ENCODE measurements at places on chromosomes 12 and 14. TPM values are rescaled to one million over a fixed set of nuclear protein-coding genes. Genes with fewer than 3 reads are reported as not detected.

Gene UNC119B
- 22.1 TPM for polyA plus RNA-seq

Gene RNF212B
- not detected for polyA plus RNA-seq

Gene STAT6
- polyA plus RNA-seq: 59.0 TPM

Gene CLEC9A
- not detected for polyA plus RNA-seq

Gene HVCN1
- polyA plus RNA-seq: 0.46 TPM

Gene NRDE2
- polyA plus RNA-seq: 11.6 TPM

Gene A2M
- not detected for polyA plus RNA-seq

Gene C12orf42
- not detected for polyA plus RNA-seq

Gene TAS2R13
- not detected for polyA plus RNA-seq

Gene ZNF268
- polyA plus RNA-seq: 12.5 TPM

Gene PTCSC3
- polyA plus RNA-seq: not detected

Gene POTEM
- polyA plus RNA-seq: not detected

Gene CAPZA3
- not detected for polyA plus RNA-seq

Gene APEX1
- polyA plus RNA-seq: 312 TPM

Gene ADAM21
- 0.04 TPM for polyA plus RNA-seq

Gene RHOJ
- polyA plus RNA-seq: not detected

Gene TAS2R20
- 0.21 TPM for polyA plus RNA-seq

Gene EPYC
- not detected for polyA plus RNA-seq

Gene LRRC43
- not detected for polyA plus RNA-seq

Gene WNT1
- polyA plus RNA-seq: not detected

Gene SLC24A4
- 0.13 TPM for polyA plus RNA-seq

Gene SLC38A1
- polyA plus RNA-seq: 61.6 TPM

Gene SERPINA3
- 3.1 TPM for polyA plus RNA-seq

Gene MANSC4
- polyA plus RNA-seq: not detected

All from A549 (cell line).